ENCODE measurements at places on chromosomes 3 and 15.

DNA sequence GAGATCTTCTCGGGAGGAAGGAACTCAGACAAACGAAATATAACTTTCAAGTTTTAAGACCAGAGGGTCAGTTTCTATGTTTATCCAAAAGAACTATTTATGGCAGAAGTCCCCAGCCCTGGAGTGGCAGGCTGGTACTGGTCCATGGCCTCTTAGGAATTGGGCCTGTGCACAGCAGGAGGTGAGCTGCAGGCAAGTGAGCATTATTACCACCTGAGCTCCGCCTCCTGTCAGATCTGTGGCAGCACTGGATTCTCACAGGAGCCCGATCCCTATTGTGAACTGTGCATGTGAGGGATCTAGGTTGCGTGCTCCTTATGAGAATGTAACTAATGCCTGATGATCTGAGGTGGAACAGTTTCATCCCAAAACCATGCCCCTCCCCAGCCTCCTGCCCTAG is 14.3 kb upstream of the HPS3 start:
- H3K4me1 ChIP-seq: no peaks in the 10 kb centered on the region
- H3K27ac ChIP-seq: no peak overlapping the region
- H3K4me3 ChIP-seq: no peak overlapping the region
- DNase-seq: no peak
- no peaks in the 10 kb centered on the region for H3K36me3 ChIP-seq

DNA sequence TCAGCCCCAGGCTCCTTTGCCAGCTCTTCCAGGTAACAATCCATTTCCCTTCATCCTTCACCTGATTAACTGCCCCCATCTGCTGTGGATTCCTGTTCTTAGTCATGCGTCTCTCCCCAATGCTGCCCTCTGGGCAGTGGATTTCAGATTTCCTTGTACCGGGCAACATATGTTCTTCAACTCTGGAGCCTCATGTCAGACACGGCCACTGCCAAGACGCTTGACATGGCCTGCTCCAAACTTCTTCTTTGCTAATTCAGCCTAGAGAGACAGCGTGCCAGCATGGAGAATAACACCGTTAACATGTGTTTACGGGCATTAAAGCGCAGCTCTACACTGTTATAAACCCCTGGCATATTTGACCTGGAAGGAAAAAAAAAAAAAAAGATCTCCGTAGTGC is 1035.1 kb upstream of the NR2F2 start:
- H3K27me3 ChIP-seq: no peaks in the 10 kb centered on the region
- no peak overlapping the region for H3K4me3 ChIP-seq
- H3K36me3 ChIP-seq: no peaks in the 10 kb centered on the region
- peaks cover 23% of the 10 kb centered on the region for H3K4me1 ChIP-seq
- H3K27ac ChIP-seq: no peak overlapping the region

DNA sequence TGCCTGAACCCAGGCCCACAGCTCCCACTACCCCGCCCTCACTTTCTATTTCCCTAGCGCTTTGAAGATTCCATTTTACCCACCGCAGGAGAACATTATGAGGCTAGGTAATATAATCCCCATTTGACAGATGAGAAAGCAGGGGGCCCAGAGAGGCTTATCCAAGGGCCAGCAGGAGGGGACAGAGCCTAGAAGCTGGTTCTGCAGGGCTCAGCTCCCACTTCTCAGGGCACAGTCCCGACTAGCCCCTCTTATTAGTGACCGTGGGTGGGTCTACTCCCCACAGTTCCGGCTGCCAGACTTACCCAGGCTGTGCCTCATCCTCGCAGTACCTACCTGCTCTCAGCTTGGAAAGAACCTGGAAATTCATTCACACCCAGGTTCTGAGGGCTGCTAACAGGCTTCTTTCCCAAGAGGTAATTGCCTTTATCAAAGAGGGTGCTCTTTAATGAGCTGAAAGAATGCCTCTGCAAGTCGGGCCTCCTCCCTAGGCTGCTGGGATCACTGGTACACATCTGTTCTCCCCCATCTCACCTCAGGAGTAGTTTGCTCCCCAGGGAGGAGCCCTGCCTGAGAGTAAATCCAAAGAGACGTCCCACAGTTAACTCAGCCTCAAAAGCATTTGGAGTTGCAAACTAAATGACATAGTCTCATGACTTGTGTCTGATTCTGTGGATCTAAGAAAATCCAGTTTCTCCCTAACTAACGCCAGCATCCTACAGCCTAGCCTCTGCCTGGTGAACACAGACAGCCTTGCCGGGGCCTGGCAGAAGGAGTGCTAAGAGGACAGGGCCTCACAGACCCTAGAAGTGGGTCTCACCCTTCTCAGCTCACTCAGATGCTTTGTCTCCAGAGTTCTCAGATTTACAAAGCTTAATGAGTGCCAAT is 125.0 kb downstream of the CHSY1 start:
- H3K27me3 ChIP-seq: no peaks in the 10 kb centered on the region
- peak overlapping the region; percentile 84 for H3K27ac ChIP-seq
- no peak overlapping the region for H3K4me3 ChIP-seq
- H3K36me3 ChIP-seq: no peaks in the 10 kb centered on the region

GRCh38 chr3:119195911-119196310 is 22.5 kb downstream of the UPK1B start:
- no peak overlapping the region for H3K27ac ChIP-seq
- H3K27me3 ChIP-seq: no peaks in the 10 kb centered on the region
- H3K4me3 ChIP-seq: no peak overlapping the region
- DNase-seq: no peak

DNA sequence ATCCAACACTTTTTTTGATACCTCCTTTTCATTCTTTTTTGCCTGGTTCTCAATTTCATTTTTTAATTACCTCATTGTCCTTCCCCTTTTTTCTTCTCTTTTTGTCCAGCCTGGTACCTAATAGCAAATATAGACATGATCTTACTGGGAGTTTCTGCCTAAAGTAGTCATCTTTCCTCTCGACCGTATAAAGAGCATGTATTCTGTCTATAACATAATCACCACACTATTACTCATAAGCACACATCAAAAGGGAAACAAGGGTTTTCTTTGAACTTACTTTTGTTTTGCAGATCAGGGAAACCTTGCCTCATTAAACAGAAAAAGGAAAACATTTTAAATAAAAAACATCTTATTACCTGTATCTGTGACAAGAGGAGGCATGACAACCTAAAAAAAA is 33.0 kb downstream of the FAM98B start:
- H3K4me1 ChIP-seq: no peaks in the 10 kb centered on the region
- no peaks in the 10 kb centered on the region for H3K27me3 ChIP-seq
- H3K36me3 ChIP-seq: no peaks in the 10 kb centered on the region
- no peak overlapping the region for H3K4me3 ChIP-seq

DNA sequence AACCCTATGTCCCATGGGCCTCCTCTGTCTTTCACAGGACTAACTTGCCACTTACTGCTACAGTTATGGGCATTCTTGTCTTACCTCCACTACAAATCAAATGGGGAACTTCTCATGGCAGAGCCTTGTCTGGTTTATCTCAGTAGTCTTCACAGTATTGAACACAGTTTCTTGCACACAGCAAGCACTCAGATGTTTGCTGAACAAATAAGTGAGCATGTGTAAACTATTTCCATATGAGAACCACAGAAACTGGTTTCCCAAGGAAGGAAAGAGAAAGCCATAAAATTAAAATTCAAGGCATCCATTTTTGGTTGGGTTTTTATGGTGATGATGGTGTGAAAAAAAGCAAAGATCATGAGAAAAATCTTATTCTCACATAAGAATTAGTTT is 189.2 kb downstream of the MEX3B start:
- H3K27ac ChIP-seq: no peak overlapping the region
- H3K27me3 ChIP-seq: no peaks in the 10 kb centered on the region
- no peak overlapping the region for H3K4me3 ChIP-seq
- H3K4me1 ChIP-seq: no peaks in the 10 kb centered on the region

DNA sequence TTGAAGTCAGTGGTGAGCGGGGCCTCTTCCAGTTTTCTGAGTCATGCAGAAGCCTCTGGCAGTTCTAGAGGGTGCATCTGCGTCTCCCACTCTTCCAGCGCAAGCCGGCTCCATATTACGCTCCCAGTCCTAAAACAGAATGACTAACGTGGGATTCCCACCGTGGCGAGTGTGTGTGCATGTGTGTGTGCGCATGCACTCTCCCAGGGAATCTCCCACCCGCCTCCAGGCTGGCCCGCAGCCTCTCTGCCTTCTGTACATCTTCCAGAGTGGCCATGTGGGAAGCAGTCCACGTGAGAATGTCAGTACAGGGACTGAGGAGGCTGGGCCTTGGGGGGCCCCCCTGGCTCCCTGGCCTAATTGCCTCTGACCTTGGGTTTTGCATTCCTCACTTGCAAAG is 87.7 kb downstream of the LSM3 start:
- H3K27me3 ChIP-seq: no peaks in the 10 kb centered on the region
- H3K27ac ChIP-seq: no peak overlapping the region
- no peak overlapping the region for H3K4me3 ChIP-seq
- peaks cover 7% of the 10 kb centered on the region for H3K4me1 ChIP-seq

DNA sequence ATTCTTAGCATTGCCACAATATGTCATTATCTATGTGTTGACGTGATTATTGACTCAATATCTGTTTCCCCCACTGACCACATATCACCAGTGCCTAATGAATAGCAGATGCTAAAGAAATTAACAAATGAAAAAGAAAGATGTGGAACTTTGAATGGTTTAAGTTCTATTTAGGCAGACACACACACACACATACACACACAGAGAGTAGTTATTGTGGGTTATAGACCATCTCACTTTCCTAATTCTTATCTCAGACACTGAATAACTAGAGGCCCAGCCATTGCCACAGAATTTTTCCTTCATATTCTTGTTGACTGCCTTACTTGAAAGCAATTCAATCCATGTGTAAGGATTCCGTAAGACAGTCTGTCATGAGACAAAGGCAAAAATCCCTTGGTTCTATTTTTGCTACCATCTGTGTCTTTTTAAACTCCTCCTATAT is 61.9 kb upstream of the PHLDB2 start:
- no peak overlapping the region for H3K27ac ChIP-seq
- DNase-seq: no peak
- no peak overlapping the region for H3K4me3 ChIP-seq
- H3K4me1 ChIP-seq: no peaks in the 10 kb centered on the region
- no peaks in the 10 kb centered on the region for H3K27me3 ChIP-seq
- H3K36me3 ChIP-seq: no peaks in the 10 kb centered on the region

DNA sequence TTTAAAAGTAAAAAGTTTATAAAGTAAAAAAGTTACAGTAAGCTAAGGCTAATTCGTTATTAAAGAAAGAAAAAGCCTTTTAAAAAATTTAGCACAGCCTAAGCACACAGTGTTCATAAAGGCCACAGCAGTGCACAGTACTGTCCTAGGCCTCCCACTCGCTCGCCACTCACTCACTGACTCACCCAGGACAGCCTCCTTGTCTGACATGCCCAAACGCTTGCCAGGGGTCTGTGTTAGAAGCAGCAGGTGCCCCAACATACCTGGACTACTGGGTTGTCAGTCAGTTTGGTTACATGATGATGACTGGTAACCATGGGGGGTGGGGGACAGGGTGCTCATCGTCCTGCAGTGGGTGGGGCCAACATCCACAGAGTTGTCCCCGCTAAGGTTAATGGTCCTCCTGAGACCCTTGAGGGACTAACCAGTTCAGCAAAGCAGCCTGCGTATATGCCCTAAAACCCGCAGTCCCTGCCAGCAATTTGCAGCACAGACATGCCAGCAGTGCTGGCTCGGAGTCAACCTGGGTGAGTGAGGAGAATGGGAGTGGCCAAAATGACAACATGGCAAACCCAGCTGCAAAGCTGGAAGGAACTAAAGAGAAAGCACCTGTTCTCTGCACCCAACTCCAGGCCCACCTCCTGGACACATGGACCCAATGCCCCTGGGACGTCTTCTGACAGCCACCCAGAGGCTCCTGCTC is 49.2 kb downstream of the CYFIP1 start:
- no peaks in the 10 kb centered on the region for H3K27me3 ChIP-seq
- peak; percentile 57 for DNase-seq
- H3K27ac ChIP-seq: no peak overlapping the region
- no peaks in the 10 kb centered on the region for H3K4me1 ChIP-seq

DNA sequence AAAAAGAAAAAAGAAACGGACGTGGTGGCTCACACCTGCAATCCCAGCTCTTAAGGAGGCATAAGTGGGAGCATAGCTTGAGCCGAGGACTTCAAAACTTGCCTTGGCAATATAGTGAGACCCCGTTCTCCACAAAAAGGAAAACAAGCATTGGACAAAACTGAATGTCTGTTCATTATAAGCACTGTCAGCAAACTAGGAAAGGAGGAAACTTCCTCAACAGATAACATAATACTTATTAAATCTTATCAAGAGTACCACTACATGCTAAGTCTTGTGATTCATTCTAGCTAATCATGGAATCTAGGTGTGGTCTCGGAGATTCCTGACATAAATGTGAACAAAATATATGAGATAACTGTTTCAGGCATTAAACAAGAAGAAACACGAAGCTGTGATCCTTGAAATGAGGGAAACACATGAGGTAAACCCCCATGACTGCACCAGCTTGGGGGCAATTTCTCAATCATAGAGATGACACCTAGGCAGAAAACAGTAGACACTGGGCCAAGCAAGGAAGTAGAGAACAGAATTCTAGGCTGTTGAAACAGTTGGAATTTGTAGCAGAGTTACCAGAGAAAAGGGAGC is 33.3 kb downstream of the TRPM7 start:
- H3K27me3 ChIP-seq: no peaks in the 10 kb centered on the region
- no peaks in the 10 kb centered on the region for H3K36me3 ChIP-seq
- no peak overlapping the region for H3K27ac ChIP-seq
- DNase-seq: no peak
- no peaks in the 10 kb centered on the region for H3K4me1 ChIP-seq

GRCh38 chr3:42572278-42572677 is 9.5 kb downstream of the SEC22C start:
- no peak overlapping the region for H3K27ac ChIP-seq
- H3K4me1 ChIP-seq: no peaks in the 10 kb centered on the region
- no peak overlapping the region for H3K4me3 ChIP-seq
- no peaks in the 10 kb centered on the region for H3K27me3 ChIP-seq
- H3K36me3 ChIP-seq: no peaks in the 10 kb centered on the region

- H3K27me3 ChIP-seq: no peaks in the 10 kb centered on the region
- H3K27ac ChIP-seq: peak overlapping the region; percentile 10
- H3K36me3 ChIP-seq: no peaks in the 10 kb centered on the region
- no peak overlapping the region for H3K4me3 ChIP-seq
- no peak for DNase-seq
Measured at GRCh38 chr15:92968926-92969651, 69.0 kb downstream of the CHD2 start.

GRCh38 chr3:12829886-12830784 is 11.2 kb downstream of the RPL32 start:
- no peaks in the 10 kb centered on the region for H3K27me3 ChIP-seq
- H3K36me3 ChIP-seq: no peaks in the 10 kb centered on the region

GRCh38 chr3:31878231-31878838 is 102.7 kb downstream of the OSBPL10 start:
- H3K27ac ChIP-seq: no peak overlapping the region
- H3K4me1 ChIP-seq: no peaks in the 10 kb centered on the region
- no peaks in the 10 kb centered on the region for H3K36me3 ChIP-seq
- no peak for DNase-seq
